Right cardiac atrium (tissue), 5 donors: ENCODE measurements at places on chromosomes 16 and 17. TPM values are rescaled to one million over a fixed set of nuclear protein-coding genes. Genes with fewer than 3 reads are reported as not detected.
A peak's percentile ranks its signal among the peaks of the same experiment; 100 is the strongest.

DNA sequence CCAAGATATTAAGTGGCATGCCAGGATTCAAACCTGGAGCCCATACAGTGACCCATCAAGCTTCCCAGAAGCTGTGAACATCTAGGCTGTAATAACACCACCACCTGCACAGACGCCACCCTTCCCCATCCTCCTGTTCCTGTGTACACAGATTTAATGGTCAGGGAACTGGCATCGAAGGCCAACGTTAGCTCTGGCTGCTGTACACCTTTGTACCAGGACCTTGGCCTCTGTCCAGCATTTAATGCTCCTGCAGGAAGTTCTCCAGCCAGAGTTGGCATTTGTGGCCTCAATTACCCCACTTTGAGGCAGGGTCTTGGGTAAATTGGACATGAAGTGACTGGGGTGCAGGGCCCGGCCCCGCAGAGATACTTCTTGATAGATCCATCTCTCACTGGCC, 49.3 kb downstream of the SCNN1B start:
- no peak for DNase-seq

- no peak for DNase-seq
Measured at GRCh38 chr16:48961546-48961945, 320.1 kb downstream of the CBLN1 start.

DNA sequence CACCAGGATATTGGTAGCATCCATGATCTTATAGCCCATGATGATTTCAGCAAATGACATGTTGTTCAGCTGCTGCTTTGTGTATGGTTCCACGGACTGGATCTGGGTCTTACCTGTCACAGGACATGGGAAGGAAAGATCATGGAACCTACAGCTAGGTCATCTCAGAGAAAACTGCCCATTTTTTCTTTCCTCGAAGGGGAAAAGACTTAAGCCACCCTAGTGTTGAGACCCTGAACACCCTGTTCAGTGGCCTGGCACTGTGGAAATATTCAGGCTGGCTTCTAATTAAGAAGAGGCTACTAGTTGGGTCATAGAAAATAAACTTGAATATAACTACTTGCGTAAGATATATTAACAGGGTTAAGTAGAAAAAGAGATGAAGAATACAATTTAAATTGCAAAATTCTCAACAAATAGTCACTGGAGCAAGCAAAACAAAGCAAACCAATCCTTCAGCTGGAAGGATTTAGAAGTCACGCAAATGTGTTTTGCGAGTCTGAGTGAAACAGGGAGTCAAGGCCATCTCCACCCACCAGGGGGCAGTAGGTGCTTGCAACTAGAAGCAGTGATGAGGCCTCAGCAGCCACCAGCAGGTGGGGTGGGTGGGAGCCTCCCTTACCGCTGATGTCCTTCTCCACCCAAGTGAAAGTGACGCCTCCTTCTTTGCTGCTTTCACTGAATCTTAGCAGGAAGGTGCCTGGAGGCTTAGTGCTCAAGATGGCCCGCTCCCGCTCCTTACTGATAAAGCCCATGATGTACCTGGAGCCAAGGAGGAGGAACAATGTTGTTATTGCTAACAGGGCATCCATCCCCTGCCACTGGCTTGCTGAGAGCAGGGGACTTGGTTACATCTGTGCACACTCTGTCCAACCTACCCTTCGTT, 34.3 kb downstream of the STAT5A start:
- DNase-seq = peak; percentile 97

Gene SMG6
- total RNA-seq = 27.6 TPM

DNA sequence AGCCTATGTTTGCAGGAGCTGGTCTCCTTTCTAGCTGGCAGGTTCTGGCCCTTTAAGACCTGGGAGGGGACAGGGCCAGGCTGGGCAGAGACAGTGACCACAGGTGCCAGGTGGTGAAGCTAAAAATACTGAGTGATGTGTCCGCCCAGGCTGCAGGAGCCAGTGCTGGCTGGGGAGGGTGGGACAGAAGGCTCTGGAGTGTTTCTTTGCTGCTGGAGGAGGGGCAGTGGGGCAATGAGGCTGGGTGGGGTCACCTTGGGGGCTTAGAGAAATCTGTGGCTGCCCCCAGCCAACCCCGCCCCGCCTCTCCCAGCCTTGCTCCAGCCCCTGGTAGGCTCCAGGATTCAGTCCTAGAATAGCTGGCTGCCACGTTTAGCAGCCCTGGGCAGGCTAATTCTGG, 30.4 kb upstream of the SBK1 start:
- no peak for DNase-seq

DNA sequence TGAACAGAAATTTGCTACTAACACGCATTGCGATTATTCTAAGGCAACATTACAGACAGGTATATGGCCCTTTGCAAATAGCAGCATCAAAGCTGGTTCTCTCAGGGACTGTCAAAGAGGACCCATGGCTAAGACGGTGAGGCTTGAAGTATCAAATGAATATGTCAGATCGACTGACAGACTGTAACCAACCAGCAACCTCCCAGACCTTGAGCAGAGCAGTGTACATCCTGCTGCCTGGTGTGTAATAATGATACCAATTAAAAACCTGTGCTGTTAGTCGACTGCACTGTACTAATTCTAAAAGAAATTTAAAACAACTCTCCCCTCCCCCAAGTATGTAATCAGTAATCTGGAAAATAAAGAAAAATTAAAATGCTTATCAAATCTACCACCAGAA, 35.9 kb upstream of the GHDC start:
- no peak for DNase-seq

DNA sequence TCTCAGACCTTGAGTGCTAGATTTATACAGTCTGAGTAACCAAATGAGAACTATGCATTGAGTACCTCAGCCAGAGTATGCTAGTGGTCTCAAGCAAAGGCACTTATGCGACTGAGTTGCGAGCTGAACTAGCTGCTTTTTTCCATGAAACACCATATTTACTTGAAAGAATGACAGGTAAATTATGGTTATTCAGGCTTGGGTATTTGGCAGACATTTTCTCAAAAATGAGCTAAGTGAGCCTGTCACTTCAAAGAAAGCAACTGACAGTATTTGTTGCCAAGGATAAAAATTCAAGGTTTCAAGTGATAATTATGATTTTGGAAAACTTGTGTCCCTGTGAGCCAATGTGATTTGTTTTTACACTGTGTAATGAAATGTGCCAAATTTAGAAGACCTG, 19.3 kb downstream of the CACNG3 start:
- DNase-seq = no peak

Gene CDRT4
- total RNA-seq = 2.6 TPM

- DNase-seq = peak; percentile 99
Measured at GRCh38 chr16:401468-402348, at the start of gene DECR2. Gene DECR2 (plus strand): TSS chr16:401885. CDS start chr16:401964, 79 bp downstream.

GRCh38 chr17:80780381-80781198, 211.1 kb upstream of the CHMP6 start:
- no peak for DNase-seq

DNA sequence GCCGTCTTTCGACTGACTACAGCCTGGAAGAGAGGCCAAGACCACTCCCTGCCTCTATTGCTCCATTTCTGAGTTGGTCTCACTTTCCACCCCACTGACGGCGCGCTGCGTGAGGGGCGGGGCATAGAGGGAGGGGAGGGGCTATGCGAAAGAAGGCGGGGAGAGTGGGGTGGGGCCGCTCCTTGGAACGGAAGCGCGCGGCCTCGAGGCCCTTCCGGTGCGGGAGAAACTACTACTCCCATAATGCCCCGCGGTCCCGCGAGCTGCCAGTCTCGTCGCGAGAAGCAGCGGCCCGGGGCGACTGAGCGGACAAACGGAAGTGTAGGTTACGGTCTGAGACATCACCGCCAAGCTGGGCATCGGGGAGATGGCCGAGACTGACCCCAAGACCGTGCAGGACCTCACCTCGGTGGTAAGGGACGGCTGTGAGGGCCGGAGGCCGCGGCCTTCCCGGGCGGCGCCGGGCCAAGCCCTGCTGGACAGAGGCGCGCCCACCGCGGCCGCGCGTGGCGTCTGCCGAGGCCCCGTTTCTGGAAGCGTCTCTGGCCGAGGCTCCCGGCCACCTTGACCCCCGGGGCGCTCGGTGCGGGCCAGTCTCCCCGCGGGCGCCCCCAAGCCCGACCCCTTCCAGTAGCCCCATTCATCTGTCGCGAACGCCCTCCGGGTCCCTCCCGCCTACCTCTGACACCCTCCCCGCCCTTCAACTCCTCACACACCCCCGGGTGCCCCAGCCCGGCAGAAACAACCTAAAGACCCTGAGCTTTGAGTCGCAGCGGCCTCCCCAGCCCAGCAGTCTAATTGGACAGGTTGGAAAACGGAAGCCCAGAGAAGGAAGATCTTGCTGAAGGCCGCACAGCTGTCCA, at the start of gene HSBP1:
Gene HSBP1, plus strand, starts transcription at position 269 of the 863 bp plus-strand sequence. Its CDS starts 99 bp downstream, at position 368.
- DNase-seq = peak; percentile 98

Gene TNP2
- not detected for total RNA-seq

- DNase-seq = no peak
Measured at GRCh38 chr17:74678541-74678940, 34.2 kb downstream of the CD300LF start.

DNA sequence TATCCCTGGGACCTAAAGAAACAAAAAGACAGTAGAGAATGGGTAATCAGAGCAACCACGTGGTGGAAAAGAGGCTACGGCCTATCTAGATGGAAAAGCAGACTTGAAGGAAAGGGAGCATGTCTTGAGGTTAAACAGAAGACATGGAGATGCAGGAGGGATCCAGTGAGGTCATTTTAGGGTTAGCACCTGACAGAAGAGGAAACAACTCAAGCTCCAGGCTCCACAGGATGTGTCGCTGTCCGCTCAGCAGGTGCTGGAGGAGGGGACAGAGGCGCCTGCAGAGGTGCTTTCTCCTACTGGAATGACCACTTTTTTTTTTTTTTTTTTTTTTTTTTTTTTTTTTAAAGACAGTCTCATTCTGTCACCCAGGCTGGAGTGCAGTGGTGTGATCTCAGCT, 47.5 kb upstream of the CLEC3A start:
- DNase-seq = no peak

Gene MT3
- 3.5 TPM for total RNA-seq

Gene ALDOA
- 3,399 TPM for total RNA-seq

Gene TBC1D3K
- not detected for total RNA-seq

DNA sequence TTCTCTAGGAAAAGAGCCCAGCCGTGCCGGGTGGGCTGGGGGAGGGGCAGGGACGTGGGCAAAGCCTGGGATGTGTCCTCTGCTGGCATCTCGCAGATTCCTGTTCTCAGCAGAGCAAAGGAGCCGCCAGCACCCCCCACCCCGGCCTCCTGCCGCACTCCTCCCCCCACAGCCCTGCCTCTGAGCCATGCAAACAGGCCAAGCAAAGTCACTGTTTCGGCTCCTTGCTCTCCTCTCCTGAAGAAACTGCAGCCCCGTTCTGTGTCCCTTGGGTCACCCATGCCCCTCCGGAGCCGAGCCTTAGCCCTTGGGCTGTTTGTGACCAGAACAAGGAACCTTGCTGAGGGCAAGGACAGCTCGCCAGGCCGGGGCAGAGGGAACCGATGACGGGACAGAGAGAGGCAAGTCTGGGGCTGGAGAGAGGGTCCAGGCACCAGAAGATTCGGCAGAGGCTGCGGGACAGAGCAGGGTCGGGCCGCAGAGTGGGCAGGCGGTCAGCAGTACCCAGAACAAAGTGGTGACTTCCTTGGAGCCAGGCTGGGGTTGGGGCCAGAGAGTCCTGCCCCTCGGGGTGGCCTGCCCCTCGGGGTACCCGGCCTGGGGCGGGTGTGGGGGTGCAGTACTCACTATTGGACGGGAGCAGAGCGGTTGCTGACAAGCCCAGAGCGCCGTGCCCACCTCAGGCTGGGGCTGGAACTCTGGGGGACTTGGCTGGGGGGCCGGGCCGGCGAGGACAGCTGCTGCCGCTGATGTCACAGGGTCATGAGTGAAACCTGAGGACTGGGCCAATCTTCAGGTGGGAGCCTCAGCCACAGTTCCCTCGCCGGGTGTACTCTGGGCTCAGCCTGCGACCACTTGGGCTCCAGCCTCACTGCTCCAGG, 9.2 kb upstream of the PRR29 start:
- DNase-seq = peak; percentile 69

Gene KCNAB3
- total RNA-seq = 0.60 TPM

DNA sequence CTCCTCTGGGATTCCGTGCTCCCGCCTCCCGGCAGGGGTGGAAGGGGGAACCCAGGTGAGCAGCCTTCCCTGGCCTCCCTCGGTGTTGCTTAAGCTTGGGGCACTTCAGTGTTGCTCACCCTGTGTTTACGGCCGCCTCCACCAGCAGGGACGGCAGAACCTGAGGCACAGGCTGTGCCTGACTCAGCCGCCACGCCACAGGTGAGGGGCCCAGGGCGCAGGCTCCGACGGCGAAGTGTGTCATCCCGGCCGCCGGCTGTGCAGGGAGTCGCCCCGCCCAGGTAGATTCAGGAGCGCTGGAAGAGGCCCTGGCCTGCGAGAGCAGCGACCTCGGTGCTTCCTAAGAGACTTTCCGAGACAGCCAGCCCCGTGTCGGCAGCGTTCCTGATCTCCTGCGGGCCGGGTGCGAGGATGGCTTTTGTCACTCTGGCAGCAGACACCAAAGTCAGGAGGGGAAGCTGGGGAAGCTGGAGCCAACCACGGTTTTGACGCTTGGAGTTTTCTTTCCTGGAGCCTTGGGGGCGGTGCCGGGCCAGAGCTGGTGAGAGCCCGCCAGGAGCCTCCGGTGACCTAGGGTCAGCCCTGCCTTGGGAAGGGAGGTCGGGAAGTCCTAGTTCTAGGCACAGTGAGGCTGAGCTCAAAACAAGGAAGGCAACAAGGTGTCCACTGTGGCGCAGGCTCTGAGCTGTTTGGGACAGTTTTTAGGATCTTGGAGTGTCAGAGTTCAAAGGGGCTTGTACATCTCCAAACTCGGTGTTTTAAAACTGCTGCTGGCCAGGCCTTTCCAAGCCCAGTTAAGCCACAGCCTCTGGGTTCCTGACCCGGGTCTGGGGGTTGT, 2.1 kb downstream of the GSE1 start:
- DNase-seq = peak; percentile 89

DNA sequence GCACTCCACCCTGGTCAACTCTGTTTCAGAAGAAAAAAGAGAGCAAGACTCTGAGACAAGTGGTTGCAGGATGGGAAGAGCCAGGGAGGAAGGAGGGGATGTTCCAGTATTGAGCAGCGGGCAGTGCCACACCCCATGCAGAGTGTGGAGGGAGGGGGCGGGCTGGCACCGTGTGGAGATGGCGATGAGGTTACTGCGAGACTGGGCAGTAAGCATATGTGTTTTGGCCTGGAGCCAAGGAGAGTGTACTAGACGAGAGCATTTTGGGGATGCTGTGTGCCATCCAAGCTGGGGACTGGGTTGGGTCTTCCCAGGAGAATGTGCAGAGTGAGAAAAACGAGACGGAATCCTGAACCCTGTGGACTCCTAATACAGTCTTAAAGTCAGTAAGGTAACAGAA, 3.4 kb downstream of the TBC1D24 start:
- DNase-seq = peak; percentile 45
